ENCODE measurements at places on chromosomes 5 and 9.

- no peak overlapping the region for H3K4me3 ChIP-seq
- DNase-seq = no peak
- H3K27ac ChIP-seq = no peak overlapping the region
- H3K36me3 ChIP-seq = no peaks in the 10 kb centered on the region
These were observed 54.1 kb downstream of the DAPK1 start for GRCh38 chr9:87551772-87552217.

GRCh38 chr9:98533866-98534265, 174.9 kb downstream of the GABBR2 start:
- no peak for DNase-seq
- H3K27me3 ChIP-seq = no peaks in the 10 kb centered on the region
- H3K27ac ChIP-seq = no peak overlapping the region
- no peak overlapping the region for H3K4me3 ChIP-seq

GRCh38 chr9:135941288-135941995, 19.7 kb downstream of the UBAC1 start:
- H3K27ac ChIP-seq = peak overlapping the region; percentile 31
- H3K4me1 ChIP-seq = no peaks in the 10 kb centered on the region
- H3K27me3 ChIP-seq = no peaks in the 10 kb centered on the region
- H3K36me3 ChIP-seq = no peaks in the 10 kb centered on the region

DNA sequence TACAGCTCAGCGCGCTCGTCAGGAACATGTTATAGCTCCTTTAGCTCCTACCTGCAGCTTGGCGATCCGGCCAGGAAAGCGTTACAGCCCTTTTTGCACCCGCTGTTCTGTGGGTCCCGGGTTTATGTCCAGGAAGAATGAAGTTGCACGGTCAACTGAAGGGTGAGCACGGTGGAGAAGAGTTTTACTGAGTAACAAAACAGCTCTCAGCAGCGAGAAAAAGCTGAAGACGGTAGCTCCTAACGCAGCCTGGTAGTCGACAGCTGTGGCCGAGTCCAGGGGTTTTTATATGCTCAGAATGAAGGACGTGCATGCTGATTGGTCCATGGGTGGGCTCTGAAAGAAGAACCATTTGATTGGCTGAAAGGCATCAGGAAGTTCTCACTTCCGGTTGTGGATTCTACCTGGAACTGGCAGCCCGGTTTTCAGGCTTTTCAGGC, 1830.1 kb upstream of the NUDT12 start:
- no peaks in the 10 kb centered on the region for H3K36me3 ChIP-seq
- no peak overlapping the region for H3K27ac ChIP-seq
- no peak for DNase-seq
- no peaks in the 10 kb centered on the region for H3K27me3 ChIP-seq
- no peaks in the 10 kb centered on the region for H3K4me1 ChIP-seq
- no peak overlapping the region for H3K4me3 ChIP-seq

- no peak overlapping the region for H3K27ac ChIP-seq
- H3K36me3 ChIP-seq = no peaks in the 10 kb centered on the region
- H3K27me3 ChIP-seq = no peaks in the 10 kb centered on the region
These were observed 7.7 kb downstream of the MAPK9 start for GRCh38 chr5:180284149-180284548.

DNA sequence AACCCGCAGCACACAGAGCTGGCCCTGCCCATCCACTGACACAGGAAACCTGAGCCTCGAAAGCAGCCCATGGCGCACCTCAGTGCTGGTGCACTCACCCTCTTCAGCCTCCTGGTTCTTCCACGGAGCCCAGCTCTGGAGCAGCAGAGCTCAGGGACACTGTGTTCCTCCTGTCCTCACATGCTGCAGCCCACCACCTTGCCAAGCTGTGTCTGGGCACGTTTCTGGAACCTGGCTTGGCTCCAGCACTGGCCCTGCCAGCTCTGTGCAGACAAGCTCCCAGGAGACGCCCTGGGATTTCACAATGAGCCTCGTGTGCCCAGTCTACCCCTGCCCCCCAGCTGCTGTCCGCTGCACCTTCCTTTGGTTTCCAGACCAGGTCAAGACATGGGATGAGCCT, 119.5 kb downstream of the SYK start:
- no peak overlapping the region for H3K27ac ChIP-seq
- H3K4me3 ChIP-seq = no peak overlapping the region
- H3K36me3 ChIP-seq = no peaks in the 10 kb centered on the region
- no peaks in the 10 kb centered on the region for H3K4me1 ChIP-seq

DNA sequence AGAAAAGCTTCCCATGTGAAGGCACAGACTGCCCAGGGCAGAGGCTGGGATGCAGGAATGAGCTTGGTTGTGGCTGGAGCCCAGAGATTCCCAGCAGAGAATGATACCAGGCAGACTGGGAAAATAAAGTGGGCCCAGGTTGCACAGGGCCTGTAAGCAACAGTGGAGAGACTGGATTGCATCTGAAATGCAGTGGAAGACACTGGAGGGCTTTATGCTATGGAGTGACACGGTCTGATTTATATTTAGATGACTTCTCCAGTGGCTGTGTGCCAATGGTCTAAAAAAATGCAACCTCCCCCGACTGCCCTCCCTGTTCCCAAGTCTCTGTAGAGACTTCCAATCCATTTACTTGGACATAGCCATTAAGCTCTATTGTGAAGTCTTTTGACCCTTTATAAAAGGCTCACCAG, 951.1 kb upstream of the DMAC1 start:
- no peaks in the 10 kb centered on the region for H3K27me3 ChIP-seq
- no peak for DNase-seq
- H3K36me3 ChIP-seq = no peaks in the 10 kb centered on the region
- no peaks in the 10 kb centered on the region for H3K4me1 ChIP-seq

- DNase-seq = no peak
- no peaks in the 10 kb centered on the region for H3K4me1 ChIP-seq
- H3K36me3 ChIP-seq = no peaks in the 10 kb centered on the region
These were observed 12.3 kb downstream of the PSIP1 start for GRCh38 chr9:15498246-15498995.

DNA sequence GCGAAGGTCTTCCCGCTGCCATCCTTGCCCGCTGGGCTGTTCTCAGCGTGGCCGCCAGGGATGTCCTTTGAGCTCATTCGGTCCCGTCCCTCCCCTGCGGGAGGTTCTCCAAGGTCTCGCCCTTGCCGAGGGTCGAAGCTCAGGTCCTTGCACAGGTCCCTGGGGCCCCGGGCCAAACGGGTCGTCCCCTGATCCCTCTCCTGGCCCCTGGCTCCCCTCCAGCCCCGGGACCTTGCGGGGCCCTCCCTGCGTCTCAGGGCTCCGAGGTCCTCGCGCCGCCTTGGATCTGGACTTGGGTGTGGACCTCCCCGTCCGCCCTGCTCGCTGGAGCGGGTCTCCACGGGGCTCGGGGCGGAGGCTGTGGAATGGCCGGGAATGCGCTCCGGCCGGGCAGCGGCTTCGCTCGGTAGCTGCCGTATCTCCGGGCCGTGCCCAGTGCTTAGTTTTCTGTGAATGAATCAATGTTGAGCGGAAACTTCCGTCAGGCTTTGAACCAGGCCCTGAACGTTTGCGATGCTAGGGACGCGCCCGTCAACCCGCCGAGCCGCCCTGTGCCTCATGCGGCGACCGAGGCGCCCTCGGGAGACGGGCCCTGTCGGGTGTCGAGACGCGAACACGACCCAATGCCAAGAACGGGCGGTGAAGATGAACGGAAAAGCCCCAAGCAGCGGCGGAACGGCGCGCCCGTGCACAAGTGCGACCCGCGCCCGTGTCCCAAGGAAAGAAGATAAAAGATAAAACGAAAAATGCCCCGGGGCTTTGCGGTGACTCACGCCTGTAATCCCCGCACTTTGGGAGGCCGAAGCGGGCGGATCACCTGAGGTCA, 780 bp downstream of the RNU6ATAC start:
- H3K4me3 ChIP-seq = no peak overlapping the region
- H3K27ac ChIP-seq = no peak overlapping the region
- H3K4me1 ChIP-seq = no peaks in the 10 kb centered on the region

DNA sequence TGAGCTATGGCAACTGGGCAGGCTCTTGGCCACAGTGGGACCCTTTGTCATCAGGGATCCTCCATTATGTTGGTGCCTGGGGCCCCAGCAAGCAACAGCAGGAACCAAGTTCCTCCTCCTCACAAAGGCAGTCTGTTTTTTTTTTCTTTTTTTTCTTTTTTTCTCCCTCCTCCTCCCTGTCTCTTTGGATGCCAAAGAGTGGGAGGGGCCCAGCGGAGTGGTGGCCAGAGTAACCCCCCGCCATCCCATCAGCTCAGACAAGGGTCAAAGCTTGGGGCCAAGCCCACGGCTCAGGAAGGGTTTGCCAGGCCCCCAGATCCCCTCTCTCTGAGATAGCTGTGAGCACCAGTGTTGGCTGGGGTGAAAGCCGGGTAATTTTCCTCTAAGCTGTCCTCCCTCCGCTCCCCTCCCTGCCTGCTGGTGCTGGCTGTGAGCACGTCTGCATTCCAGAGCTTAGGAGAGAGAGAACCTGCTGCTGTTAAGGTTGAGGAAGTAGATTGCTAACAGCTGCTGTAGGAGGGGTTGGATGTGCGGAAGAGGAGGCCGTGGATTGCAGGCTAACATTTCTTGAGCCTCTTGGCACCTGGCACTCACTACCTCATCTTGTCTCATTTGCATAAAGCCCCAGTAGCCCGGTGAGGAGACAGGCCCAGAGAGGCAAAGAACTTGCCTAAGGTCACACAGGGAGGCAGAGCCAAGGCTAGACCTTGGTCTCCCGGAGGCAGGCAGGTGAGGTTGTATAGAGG, 21.2 kb downstream of the GSN start:
- no peaks in the 10 kb centered on the region for H3K27me3 ChIP-seq
- no peaks in the 10 kb centered on the region for H3K36me3 ChIP-seq
- H3K4me1 ChIP-seq = peaks cover 48% of the 10 kb centered on the region
- H3K4me3 ChIP-seq = no peak overlapping the region

- H3K27ac ChIP-seq = no peak overlapping the region
- H3K4me1 ChIP-seq = no peaks in the 10 kb centered on the region
- no peaks in the 10 kb centered on the region for H3K36me3 ChIP-seq
- DNase-seq = no peak
- H3K27me3 ChIP-seq = no peaks in the 10 kb centered on the region
These were observed 27.5 kb upstream of the DNAH5 start for GRCh38 chr5:13972029-13972428.

DNA sequence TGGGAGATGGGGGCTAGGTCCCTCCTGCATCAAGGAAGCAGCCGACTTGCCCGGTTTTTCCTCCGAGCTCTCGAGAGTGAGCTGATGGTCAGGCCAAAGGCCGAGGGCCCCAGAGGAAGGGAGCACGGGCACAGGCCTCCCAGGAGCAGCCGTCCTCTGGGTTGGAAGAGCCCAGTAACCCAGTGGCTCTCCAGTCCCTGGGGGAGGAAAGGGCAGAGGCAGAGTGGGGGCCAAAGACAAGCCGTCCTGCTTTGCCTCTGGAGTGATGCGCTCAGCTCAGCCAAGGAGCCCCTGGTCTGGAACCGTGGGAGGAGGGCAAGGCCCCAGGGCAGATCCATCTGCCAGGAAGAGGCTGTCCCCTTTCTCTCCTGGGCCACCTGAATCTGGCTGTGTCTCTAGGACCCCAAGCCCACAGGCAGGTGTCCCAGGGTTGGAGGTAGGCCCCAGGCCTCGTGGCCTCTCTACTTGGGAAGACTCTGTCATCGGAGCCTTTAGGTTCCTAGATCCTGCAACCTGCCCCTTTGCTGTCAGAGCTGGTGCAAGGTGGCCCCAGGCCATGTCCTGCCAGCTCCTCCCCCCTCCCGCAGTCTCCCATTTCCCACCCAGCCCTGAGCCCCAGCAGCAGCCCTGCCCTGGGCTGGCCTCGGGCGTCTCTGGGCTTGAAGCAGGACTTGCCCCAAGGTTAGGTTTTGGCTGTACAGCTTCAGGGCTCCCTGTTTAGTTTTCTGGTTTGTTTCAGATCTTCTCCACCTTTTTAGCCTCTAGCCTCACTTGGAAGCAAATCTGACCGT, 224.1 kb downstream of the CACNA1B start:
- no peaks in the 10 kb centered on the region for H3K36me3 ChIP-seq
- H3K4me3 ChIP-seq = no peak overlapping the region
- H3K27me3 ChIP-seq = no peaks in the 10 kb centered on the region
- no peaks in the 10 kb centered on the region for H3K4me1 ChIP-seq

GRCh38 chr5:135877570-135878155, 18.0 kb downstream of the IL9 start:
- no peaks in the 10 kb centered on the region for H3K4me1 ChIP-seq
- DNase-seq = no peak
- H3K27ac ChIP-seq = no peak overlapping the region
- H3K27me3 ChIP-seq = no peaks in the 10 kb centered on the region
- no peak overlapping the region for H3K4me3 ChIP-seq
- H3K36me3 ChIP-seq = no peaks in the 10 kb centered on the region

GRCh38 chr5:169424279-169424655, 123.3 kb upstream of the SLIT3 start:
- no peaks in the 10 kb centered on the region for H3K36me3 ChIP-seq
- no peak overlapping the region for H3K27ac ChIP-seq
- H3K4me3 ChIP-seq = no peak overlapping the region

DNA sequence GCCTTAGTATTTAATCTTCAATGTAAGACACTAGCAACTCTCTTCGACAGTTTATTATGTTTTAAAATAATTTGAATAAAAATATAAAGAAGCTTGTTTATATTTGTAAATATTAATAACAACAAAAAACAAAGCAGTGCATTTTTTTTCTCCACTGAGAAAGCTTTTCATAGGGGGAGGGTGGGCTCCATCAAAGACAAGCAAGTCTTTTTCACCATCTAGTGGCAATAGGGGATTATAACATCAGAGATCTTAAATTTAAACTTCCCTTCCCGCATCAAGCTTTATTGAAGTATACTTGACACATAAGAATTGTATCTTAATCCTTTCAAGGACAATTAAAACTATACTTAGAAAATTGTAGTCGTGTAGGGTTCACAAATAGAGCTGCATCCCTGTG, 9.3 kb upstream of the OR13F1 start:
- no peak overlapping the region for H3K4me3 ChIP-seq
- no peak overlapping the region for H3K27ac ChIP-seq
- no peaks in the 10 kb centered on the region for H3K36me3 ChIP-seq

DNA sequence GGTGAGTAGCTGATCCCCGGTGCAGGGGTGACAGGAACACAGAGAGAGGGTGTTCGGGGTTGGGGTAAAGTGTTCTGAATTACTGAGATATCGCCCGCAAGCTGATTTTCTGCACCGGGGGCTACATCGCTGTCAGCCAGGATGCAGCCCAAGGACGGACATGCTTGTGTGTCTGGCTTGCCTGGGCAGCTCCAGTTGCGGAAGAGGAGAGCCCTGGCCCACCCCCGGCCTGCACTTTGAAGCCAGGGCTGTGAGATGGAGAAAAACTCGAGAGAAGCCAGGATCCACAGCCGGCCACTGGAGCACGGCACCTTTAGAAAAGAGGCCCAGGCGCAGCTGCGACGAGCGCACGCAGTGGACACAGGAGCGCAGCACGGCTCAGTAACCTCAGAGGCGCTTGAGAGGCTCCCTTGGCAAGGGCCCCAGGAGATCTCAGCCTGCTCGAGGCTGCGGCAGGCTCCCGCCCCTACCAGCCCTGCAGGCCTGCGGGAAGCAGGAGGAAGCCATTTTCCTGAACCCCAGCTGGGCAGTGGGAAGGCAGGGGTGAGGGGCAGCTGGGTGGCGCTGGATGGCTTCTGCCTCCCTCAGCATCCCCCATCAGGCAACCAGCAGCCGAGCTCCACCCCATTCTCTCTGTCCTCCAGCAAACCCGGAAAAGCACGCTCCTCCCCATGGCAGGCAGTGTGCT, 59.2 kb downstream of the C9orf50 start:
- no peaks in the 10 kb centered on the region for H3K36me3 ChIP-seq
- H3K27me3 ChIP-seq = no peaks in the 10 kb centered on the region
- H3K4me1 ChIP-seq = no peaks in the 10 kb centered on the region
- H3K27ac ChIP-seq = no peak overlapping the region
- no peak overlapping the region for H3K4me3 ChIP-seq
- no peak for DNase-seq

- no peak for DNase-seq
- no peaks in the 10 kb centered on the region for H3K27me3 ChIP-seq
- H3K27ac ChIP-seq = no peak overlapping the region
- no peaks in the 10 kb centered on the region for H3K36me3 ChIP-seq
- no peaks in the 10 kb centered on the region for H3K4me1 ChIP-seq
These were observed 141.4 kb downstream of the KIF4B start for GRCh38 chr5:155154973-155155372.
